ENCODE measurements at places on chromosomes 6 and 20.

DNA sequence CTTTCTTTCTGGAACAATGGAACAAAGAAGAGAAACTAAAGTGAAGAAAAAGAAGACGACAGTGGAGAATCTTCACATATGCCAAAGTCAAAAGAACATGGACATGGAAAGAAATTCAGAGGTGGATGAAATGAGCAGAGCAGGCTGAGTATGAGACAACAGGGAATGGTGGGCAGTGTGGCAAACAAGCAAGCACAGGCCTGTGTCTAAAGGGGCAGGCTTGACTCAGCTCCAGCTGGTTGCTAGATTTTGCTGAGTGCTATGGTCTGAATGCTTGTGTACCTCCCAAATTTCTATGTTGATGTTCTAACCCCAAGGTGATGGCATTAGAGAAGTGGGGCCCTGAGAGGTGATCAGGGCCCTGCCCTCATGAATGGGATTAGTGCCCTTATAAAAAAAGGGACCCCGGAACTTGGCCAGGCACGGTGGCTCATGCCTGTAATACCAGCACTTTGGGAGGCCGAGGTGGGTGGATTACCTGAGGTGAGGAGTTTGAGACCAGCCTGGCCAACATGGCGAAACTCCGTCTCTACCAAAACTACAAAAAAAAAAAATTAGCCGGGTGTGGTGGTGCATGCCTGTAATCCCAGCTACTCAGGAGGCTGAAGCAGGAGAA, 49.6 kb downstream of the ZMYND8 start:
- no peak for DNase-seq

DNA sequence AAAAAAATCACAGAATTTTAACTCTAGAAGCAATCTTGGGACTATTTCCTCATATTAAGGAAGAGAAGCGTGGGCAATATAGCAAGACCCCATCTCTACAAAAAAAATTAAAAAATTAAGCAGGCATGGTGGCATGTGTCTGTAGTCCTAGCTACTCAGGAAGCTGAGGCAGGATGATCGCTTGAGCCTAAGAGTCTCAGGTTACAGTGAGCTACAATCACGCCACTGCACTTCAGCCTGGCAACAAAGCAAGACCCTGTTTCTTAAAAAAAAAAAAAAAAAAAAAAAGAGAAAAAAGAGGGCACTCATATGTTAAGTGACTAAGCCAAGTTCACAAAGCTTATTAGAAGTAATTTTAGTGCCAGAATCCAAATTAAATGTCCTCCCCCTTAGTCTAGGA, 100.8 kb downstream of the SESN1 start:
- no peak for DNase-seq

DNA sequence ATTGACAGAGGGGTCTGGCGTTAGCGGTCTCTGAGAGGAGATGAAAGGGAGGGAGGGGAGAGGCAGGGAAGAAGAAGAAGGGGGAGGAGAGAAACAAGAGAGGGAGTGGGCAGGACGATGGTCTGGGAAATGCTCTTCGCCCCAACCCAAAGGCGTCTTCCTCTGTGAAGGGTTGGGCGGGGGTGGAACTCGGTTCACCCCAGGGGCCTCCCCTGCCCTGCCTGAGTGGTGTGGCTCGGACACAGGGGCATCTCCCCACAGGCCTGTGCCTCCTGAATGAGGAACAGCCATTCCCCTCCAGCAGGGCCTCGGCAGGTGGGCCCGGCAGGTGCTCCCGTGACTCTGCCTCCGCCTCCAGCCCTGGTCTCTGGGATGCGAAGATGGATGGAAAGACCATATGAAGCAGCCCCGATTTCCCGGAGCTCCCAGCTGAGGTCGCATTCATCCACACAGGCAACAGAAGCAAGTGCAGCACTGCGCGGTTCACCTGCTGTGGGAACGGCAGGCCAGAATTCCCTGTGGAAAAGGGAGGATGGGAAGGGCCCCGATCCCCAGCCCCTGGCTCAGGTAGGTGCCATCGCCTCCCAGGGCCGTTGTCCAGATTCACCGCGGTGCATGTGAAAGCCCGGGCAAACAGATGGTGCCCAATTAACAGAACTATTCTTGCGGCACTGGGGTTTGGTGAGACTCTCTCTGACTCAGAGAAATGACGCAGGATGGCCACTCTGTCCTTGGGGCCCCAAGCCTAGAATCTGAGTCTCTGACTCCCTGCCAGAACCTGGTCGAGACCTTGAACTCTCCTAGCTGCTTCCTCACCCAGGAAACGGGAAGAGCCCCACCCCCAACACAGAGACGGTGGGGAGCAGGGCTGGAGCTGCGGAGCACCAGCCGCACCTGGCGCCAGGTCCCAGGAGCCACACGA, 29.4 kb upstream of the RPS6KA2 start:
- no peak for DNase-seq

DNA sequence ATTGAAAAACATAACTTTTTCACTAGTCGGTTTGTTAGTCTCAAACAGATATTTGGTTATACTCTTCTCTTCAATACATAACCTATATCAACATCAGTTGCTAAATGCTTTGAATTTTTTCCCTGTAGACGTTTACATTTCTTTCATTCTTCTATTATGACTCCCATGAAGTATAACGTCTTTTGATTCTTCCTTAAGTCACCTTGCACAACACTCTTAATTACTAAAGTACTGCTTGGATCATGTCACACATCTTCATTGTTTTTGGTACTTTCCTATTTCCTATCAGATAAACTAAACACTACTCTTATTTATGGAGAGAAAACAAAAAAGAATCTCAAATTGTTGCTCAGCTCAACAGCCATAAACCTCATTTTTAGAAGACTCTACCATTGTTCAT, 23.0 kb upstream of the BMP5 start:
- DNase-seq: no peak

DNA sequence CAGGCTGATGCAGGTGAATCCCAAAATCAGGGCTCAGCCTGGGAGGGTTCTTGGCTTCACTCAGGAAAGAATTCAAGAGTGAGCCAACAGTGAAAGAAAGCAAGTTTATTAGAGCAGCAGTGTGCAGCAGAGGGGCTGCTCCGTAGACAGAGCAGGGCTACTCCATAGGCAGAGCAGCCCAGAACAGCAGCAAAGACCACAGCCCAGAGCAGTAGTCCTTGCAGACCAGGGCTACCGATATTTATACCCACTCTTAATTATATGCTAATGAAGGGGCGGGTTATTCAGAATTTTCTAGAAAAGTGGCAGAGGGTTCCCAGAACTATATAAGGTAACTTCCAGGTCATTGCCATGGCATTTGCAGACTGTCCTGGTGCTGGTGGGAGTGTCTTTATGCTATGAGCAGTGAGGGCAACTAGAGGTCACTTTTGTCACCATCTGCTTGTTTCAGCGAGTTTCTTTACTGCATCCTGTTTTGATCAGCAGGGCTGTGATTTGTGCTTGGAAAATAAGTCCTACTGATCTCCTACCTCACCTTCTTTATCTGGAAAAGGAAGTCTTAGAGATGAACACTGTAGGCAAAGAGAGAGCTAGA, 39.8 kb upstream of the PTPN1 start:
- no peak for DNase-seq

DNA sequence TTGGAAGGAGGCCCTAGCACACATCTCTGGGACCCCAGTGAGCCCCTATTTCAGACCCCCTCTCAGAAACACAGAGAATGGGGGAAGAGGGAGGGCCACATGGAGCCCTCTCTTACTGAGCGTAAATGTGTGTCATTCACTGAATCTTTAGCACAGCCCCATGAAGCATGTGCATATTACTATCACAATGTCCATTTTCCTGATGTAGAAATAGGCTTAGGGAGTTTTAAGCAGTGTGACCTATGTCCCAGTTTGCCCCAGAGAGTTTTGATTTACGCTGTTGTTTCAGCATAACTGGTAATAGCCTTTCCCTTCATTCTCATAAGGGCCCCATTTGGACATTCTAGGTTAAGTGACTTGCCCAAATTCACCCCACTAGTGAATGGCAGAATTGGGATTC, 25.0 kb upstream of the TCP11 start:
- DNase-seq: no peak

DNA sequence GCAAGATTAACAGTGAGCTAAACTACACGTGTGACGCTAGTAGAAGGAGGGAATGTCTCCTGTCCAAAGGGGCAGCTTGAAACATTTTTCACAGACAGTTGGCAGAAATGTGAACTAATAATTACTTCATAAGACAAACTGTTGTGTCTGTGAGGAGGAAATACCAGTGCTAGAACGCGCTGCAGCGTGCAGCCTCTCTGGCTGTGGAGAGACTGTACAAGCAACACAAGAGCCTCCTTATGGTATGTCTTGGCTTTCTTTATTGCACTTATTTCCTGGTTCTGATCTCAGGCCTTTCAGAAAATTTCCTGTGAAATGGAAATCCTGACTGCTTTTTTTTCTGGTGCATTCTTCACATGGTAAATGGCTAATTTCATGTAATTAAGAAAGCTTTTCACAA, 25.3 kb upstream of the TIAM2 start:
- no peak for DNase-seq

DNA sequence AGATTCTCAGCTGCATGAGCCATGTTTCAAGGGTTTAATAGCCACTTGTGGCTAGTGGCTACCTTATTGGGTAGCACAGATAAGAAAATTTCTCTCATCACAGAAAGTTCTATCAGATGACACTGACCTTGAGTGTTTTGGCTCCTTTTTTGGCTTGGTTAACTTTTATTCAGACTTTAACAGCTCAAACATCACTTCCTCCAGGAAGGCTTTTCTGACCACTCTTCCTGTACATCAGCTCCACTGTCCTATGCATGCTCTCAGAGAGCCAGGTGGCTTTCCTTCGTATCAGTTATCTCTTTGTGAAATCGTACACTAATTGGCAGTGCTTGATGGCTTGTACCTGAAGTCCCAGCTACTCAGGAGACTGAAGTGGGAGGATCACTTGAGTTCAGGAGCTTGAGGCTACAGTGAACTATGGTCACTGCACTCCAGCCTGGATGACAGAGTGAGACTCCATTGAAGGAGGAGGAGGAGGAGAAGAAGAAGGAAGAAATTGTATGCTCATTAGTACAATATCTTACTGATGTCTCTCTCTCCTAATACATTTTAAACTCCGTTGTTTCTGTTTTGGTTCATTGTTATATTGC, 10.7 kb downstream of the MAFB start:
- no peak for DNase-seq

- no peak for DNase-seq
Measured at GRCh38 chr6:53310771-53311585, 37.8 kb downstream of the ELOVL5 start.

GRCh38 chr6:14038467-14039437, 78.8 kb upstream of the CD83 start:
- no peak for DNase-seq

- no peak for DNase-seq
Measured at GRCh38 chr6:16248271-16248853, 10.0 kb downstream of the GMPR start.

DNA sequence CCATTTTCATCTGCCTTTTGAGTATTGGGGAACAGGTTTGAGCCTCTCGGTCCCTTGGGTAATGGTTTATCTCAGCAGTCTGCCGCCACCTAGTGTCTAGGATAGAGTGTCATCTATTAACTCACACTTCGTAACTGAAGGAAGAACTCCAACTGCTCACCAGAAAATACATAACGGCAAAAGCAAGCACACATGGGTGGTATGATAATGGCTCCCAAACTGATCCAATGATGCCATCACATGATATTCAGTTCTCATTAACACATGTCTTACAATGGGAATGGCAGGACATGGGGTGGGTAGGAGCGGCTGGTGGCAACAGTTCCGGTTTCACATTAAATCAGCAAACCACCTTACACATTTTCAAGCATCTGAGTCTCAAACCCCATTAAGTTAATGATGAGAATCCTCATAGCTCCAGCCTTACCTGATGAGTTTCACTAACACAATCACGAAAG, 110.7 kb upstream of the PHACTR1 start:
- no peak for DNase-seq

GRCh38 chr6:138647006-138647405, 126.6 kb upstream of the CCDC28A start:
- no peak for DNase-seq

GRCh38 chr20:9617940-9618339, 103.5 kb downstream of the LAMP5 start:
- no peak for DNase-seq

DNA sequence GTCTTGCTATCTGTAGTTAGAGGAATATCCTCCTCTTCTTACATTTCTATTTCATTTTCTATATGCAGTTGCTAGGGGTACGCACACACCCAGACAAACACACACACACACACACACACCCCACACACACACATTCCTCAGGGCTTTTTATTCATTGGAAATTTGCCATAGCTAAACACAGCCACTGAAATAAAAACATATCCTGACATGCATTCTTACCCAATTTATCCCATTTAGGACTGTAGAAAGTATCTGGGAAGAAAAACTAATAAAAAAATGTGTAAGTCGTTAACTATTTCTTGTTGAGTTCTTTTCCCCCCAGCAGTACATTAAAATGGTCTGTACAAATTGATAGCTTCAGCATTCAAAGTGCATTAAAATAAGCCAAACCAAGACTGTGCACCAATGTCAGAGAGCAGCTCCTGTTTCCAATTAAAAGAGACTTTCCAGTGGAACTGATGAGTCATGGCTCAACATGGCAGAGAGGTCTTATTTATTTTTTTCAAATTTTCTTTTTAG, 357.9 kb upstream of the AGPAT4 start:
- no peak for DNase-seq

DNA sequence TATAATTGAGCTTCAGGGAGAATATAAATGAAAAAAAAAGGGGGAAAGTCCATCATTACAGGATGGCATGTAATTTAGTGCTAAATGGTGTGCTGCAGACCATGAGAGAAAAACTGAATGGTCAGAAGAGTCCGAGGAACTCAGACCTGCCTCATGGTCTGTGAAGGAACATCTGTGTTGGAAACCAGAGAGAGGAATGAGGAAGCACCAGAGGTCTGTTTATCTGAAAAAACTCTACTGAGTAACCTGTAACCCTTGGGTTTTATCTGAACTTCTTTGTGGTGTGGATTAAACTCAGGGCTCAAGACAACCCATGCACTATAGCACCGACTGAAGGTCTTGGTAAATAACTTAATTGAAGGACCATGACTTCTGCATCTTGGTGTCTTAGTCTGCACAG, 108.1 kb downstream of the RNF144B start:
- no peak for DNase-seq

- DNase-seq: no peak
Measured at GRCh38 chr6:70221025-70221714, 81.7 kb downstream of the COL9A1 start.

GRCh38 chr20:20992277-20992676, 113.9 kb downstream of the LINC00237 start:
- no peak for DNase-seq

DNA sequence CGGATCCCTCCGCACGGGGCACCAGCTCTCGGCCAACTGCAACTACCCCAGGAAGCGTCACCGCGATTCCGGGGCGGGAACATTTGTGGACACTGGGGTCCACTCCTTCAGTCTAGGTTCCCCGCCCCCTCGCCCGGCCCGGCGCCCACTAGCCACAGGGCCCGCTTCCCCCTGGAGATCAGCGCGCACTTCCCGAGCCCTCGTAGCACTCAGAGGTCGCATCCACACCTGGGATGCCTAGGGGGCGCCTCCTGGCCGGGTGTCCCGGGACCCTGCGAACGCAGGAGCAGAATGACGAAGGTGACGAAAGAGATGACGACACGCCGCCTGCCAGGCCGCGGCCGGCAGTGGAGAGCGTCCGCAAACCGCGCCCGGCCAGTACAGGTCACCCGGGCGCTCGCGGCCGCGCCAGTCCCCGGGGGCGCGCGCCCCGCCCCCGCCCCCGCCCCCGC, 309 bp upstream of the AIG1 start:
- DNase-seq: no peak

Data from cortex of kidney (tissue), 1 donor.